Sigmoid colon (tissue), 7 donors: ENCODE measurements at places on chromosomes 11 and 22. TPM values are rescaled to one million over a fixed set of nuclear protein-coding genes. Genes with fewer than 3 reads are reported as not detected.

- no peak overlapping the region for H3K4me3 ChIP-seq
- no peaks in the 10 kb centered on the region for H3K27me3 ChIP-seq
- no peaks in the 10 kb centered on the region for H3K36me3 ChIP-seq
- H3K4me1 ChIP-seq, result no peaks in the 10 kb centered on the region
- no peak for DNase-seq
- no peak overlapping the region for H3K27ac ChIP-seq
Measured at GRCh38 chr11:133515107-133515506, 17.2 kb downstream of the OPCML start.

DNA sequence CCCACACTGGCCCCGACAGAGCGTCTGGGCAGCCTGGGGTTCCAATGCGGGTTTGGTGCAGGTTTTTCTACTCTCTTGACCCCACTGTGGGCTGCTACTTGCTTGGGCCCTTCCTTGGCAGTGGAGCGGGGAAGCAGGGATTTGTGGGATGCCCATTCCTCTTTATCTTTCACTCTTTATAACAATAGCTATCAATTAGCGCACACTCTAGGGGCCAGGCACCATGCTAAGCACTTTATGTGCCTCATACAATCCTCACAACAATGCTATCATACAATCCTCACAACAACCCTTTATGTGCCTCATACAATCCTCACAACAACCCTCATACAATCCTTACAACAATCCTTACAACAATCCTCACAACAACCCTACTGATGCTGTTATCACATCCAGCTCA is 12.7 kb downstream of the ACCS start:
- H3K4me3 ChIP-seq, result no peak overlapping the region
- peaks cover 48% of the 10 kb centered on the region for H3K36me3 ChIP-seq
- no peaks in the 10 kb centered on the region for H3K27me3 ChIP-seq
- H3K4me1 ChIP-seq, result no peaks in the 10 kb centered on the region
- no peak for DNase-seq
- H3K27ac ChIP-seq, result no peak overlapping the region

DNA sequence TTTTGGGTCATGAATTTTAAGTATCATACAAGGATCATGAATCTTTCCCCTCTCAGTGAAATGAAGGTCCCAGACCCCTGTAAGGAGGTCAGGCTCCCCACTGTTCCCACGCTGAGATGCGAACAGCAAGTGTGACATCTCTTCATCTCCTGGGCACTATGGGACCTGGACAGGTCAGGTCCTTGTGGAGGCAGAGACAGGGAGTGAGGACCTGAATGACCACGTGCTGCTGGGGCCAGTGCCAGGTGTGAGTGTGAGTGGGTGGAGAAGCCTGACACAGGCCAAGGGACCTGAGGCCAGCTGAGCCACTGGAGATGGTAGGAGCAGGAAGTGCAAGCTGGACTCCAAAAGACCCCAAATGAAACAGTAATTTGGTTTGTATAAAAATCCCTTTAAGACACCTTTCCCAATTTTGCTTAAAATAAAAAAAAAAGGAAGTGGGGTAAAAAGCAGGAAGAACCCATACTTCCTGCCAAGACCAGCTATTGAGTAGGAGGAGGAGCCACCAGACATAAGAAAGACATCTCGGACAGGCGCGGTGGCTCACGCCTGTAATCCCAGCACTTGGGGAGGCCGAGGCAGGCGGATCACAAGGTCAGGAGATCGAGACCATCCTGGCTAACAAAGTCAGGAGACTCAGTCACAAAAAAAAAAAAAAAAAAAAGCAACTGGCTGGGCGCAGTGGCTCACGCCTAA is 35.4 kb upstream of the SERPIND1 start:
- no peak overlapping the region for H3K27ac ChIP-seq
- DNase-seq, result no peak
- H3K4me1 ChIP-seq, result no peaks in the 10 kb centered on the region

- H3K4me3 ChIP-seq, result no peak overlapping the region
- H3K36me3 ChIP-seq, result no peaks in the 10 kb centered on the region
- no peak overlapping the region for H3K27ac ChIP-seq
- DNase-seq, result no peak
- H3K27me3 ChIP-seq, result no peaks in the 10 kb centered on the region
Measured at GRCh38 chr11:97107604-97108003, 717.8 kb downstream of the JRKL start.

Gene FJX1
- 3.9 TPM for total RNA-seq

- H3K4me1 ChIP-seq, result peaks cover 22% of the 10 kb centered on the region
- peak overlapping the region; percentile 68 for H3K4me3 ChIP-seq
- peak overlapping the region; percentile 71 for H3K27ac ChIP-seq
- DNase-seq, result peak; percentile 65
- H3K27me3 ChIP-seq, result no peaks in the 10 kb centered on the region
- peaks cover 6% of the 10 kb centered on the region for H3K36me3 ChIP-seq
Measured at GRCh38 chr22:30668386-30668710, 673 bp upstream of the DUSP18 start.

DNA sequence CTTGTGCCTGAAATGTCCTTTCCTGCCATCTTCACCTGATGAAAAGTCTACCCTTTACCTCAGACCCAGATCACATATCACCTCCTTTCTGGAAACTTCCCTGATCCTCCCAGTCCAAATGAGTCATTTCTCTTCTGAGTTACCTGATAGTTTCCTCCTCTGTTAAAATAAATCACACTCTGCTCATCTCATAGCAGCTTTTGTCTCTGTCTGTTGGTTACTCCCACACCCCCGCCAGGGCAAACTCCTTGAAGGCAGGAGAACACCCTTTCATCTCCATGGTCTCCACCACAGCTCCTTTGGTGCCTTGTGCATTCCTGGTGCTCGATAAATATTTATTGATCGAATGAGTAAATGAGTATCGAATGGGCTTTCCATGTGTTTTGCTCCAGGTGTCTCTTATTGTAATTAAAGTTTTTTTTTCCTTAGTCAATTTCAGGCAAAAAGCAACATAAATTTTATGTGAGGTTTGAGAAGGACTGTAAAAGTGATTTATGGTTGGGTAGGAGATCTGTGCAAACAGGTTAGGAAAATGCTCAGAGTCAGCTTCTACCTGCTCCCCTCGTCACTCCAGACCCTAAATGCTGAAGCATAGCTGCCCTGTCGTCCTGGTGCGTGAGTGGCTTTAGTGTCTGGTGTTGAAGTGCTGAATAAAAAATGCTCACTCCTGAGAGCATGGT is 178.2 kb downstream of the GRIK4 start:
- no peak overlapping the region for H3K27ac ChIP-seq
- peaks cover 4% of the 10 kb centered on the region for H3K27me3 ChIP-seq
- H3K4me1 ChIP-seq, result no peaks in the 10 kb centered on the region
- no peak for DNase-seq
- no peak overlapping the region for H3K4me3 ChIP-seq

DNA sequence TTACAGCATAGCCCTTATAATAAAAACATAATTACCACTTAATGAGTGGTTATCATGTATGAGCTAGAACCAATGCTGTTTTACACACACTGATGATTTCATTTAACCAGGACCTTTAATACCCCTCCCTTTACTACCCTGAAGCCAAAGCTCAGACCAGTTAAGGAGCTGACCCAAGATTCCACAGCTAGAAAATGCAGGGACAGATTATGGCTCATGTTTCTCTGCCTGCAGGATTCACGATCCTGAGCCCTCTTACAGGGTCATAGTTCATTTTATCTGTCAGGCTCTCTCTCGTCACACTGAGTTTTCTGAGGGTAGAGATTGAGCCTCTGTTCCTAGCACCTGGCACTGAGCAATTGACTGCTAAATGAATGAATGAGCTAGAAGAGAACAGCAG is 27.4 kb downstream of the TUB start:
- peaks cover 19% of the 10 kb centered on the region for H3K4me1 ChIP-seq
- no peaks in the 10 kb centered on the region for H3K27me3 ChIP-seq
- DNase-seq, result no peak
- H3K36me3 ChIP-seq, result peaks cover 7% of the 10 kb centered on the region
- H3K4me3 ChIP-seq, result no peak overlapping the region

Gene CEND1
- total RNA-seq, result 2.2 TPM

DNA sequence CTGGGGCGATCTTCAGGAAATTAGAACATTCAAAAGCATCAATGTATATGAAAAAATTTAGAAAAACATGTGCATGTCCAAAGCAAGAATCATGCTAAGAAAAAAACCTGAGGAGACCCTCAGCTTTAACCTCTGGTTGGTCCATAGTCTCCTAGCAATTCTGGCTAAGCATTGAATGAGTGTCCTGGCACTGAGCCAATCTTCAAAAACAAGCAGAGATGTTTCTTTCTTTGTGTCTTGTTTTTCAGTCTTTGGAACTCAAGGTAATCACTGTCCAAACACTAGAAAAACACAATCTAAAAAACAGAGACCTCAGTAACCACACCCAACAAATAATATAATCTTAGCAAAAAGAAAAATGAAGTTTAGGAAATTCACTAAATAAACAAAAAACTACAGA is 205.4 kb upstream of the CARD18 start:
- no peaks in the 10 kb centered on the region for H3K4me1 ChIP-seq
- H3K27me3 ChIP-seq, result no peaks in the 10 kb centered on the region

- DNase-seq, result no peak
- no peak overlapping the region for H3K4me3 ChIP-seq
- H3K27me3 ChIP-seq, result peaks cover 14% of the 10 kb centered on the region
- H3K27ac ChIP-seq, result no peak overlapping the region
- no peaks in the 10 kb centered on the region for H3K4me1 ChIP-seq
Measured at GRCh38 chr22:32206774-32207758, 2.2 kb upstream of the RFPL2 start.

Gene TLCD5
- total RNA-seq, result 4.1 TPM

Gene RHOD
- 14.6 TPM for total RNA-seq

GRCh38 chr11:36381015-36381360 is 84.9 kb downstream of the PRR5L start:
- H3K27ac ChIP-seq, result no peak overlapping the region
- peaks cover 5% of the 10 kb centered on the region for H3K27me3 ChIP-seq
- no peaks in the 10 kb centered on the region for H3K36me3 ChIP-seq
- H3K4me1 ChIP-seq, result peaks cover 13% of the 10 kb centered on the region
- no peak overlapping the region for H3K4me3 ChIP-seq

Gene EIF3F
- 215 TPM for total RNA-seq

DNA sequence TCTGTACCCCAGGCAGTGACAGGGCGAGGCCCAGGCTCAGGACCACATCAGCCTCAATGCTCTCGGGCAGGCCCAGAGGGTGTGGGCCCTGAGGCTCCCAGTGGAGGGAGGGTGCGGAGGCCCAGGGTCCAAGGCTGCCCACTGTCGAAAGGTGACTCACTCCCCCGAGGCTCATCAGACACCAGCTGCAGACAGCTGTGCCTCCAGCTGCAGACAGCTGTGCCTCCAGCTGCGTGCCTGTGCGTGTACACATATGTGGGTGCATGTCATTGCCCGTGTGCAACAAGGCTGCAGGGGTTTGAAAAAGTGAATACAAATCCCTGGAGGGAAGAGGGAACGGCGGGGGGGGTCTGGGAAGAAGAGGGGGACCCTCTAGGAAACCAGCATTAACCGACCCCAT is 134.3 kb downstream of the BRD1 start:
- no peaks in the 10 kb centered on the region for H3K36me3 ChIP-seq
- H3K27ac ChIP-seq, result no peak overlapping the region
- no peak for DNase-seq
- no peaks in the 10 kb centered on the region for H3K4me1 ChIP-seq

DNA sequence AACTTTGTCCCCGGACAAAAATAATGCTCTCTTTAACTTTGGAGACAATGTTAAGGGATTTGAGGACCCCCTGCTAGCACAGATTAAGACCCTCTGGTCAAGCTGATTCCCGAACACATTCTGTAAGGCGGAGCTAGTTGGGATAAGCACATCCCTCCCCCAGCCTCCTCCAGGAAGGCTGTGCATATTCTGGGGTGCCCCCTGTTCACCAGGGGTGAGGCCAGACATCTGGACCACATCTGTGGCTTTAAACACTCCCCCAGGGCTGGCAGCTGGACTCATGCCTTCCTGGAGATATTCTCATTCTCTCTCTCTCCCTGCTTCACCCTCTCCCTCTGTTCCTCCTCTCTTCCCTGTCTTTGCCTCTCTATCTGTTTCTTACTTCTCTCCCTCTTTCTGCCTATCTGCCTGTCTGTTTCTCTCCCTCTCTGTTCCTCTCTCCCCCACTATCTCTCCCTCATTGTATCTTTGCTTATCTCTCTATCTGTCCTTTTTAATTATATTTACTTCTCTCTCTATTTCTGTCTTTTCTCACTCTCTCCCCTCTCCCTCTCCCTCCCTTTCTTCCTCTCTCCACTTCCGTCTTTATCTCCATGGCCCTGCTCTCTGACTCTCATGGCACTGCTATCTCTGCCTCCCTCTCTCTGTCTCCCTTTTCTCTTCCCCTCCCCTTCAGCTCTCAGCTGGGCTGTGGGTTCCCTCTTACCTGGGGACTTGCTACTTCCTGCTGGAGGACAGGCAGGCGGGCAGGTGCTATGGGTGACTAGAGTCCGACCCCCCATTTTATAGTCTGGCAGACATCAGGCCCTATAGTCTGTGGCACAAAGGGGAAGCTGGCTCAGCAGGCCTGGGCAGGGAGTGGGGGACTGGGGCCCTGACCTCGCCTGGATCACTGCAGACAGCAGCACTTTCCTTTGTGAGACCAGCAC is at the start of gene CRYBB1:
TSS of gene CRYBB1 (minus strand) at position 757 of the 929 bp plus-strand sequence. CDS start 1,708 bp downstream, outside the sequence.
- peaks cover 3% of the 10 kb centered on the region for H3K27me3 ChIP-seq
- DNase-seq, result peak; percentile 69
- H3K36me3 ChIP-seq, result no peaks in the 10 kb centered on the region
- H3K27ac ChIP-seq, result no peak within 1 kb of the TSS
- no peak within 1 kb of the TSS for H3K4me3 ChIP-seq
- no peaks in the 10 kb centered on the region for H3K4me1 ChIP-seq

Gene TENM4
- total RNA-seq, result 0.83 TPM

GRCh38 chr11:99370549-99371216 is 349.9 kb downstream of the CNTN5 start:
- no peaks in the 10 kb centered on the region for H3K27me3 ChIP-seq
- H3K36me3 ChIP-seq, result no peaks in the 10 kb centered on the region
- H3K27ac ChIP-seq, result no peak overlapping the region
- no peak for DNase-seq
- no peak overlapping the region for H3K4me3 ChIP-seq

- peaks cover 10% of the 10 kb centered on the region for H3K4me1 ChIP-seq
- H3K4me3 ChIP-seq, result no peak overlapping the region
- no peaks in the 10 kb centered on the region for H3K27me3 ChIP-seq
- no peaks in the 10 kb centered on the region for H3K36me3 ChIP-seq
- H3K27ac ChIP-seq, result no peak overlapping the region
- DNase-seq, result no peak
Measured at GRCh38 chr11:8351223-8351622, 87.5 kb upstream of the LMO1 start.

GRCh38 chr22:27153386-27153785 is 496.0 kb downstream of the MIAT start:
- H3K27ac ChIP-seq, result no peak overlapping the region
- no peaks in the 10 kb centered on the region for H3K4me1 ChIP-seq
- DNase-seq, result no peak
- no peaks in the 10 kb centered on the region for H3K36me3 ChIP-seq
- H3K4me3 ChIP-seq, result no peak overlapping the region

- peaks cover 13% of the 10 kb centered on the region for H3K27me3 ChIP-seq
- no peaks in the 10 kb centered on the region for H3K36me3 ChIP-seq
- H3K4me3 ChIP-seq, result no peak overlapping the region
- no peak for DNase-seq
- no peaks in the 10 kb centered on the region for H3K4me1 ChIP-seq
Measured at GRCh38 chr11:429391-429790, 12.4 kb downstream of the ANO9 start.
